ENCODE measurements at places on chromosomes 11 and 22.

DNA sequence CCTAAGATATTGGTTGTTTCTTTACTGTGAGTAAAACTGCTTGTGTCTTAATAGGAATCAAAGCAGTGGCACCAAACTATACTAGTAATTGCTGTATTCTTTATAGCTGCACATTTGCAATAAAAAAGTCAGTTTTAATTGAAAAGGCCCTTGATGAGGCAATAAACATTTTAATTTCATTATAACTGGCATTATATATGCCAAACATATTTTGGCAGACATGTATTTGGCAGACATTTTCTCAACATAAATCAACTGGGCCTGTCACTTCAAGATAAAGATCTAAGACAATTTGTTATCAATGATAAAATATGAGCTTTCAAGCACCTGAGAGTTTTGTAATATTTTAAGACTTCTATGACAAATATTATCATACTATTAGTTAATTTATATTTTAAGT, 245.7 kb downstream of the SBF2 start:
- DNase-seq, result no peak

- DNase-seq, result no peak
Observed at GRCh38 chr22:46234969-46235368, 15.1 kb downstream of the CDPF1 start.

DNA sequence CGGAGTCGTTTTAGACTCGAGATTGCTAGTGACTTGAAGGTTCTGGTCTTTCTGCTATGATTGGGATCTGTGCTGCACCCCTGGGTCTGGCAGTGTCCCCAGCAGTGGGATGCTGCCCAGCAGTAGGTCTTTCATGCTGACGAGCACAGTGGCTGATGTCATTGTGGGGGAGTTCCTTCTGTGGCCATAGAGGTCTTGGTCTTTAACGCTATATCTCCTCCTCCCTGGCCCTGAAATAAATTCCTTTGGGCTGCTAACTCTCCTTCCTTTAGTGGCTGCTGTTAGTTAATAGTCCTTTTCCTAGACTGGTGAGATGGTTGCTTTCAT, 136.3 kb downstream of the TEAD1 start:
- DNase-seq, result no peak

- no peak for DNase-seq
Observed at GRCh38 chr11:105219269-105219668, 79.7 kb upstream of the CARD18 start.

DNA sequence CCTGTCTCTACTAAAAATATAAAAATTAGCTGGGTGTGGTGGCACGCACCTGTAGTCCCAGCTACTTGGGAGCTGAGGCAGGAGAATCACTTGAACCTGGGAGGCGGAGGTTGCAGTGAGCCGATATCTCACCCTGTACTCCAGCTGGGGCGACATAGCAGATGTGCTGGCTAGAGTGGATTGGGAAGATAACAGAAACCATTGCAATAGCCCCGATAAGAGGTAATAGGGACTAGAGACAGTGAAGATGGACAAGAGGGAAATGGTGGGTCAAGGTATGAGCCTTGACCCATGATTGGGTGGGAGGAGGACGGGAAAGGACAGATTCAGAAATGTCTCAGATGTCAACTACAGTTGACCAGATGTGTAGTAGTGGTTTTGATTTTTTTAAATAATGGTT, 6.1 kb downstream of the SWAP70 start:
- DNase-seq, result no peak

DNA sequence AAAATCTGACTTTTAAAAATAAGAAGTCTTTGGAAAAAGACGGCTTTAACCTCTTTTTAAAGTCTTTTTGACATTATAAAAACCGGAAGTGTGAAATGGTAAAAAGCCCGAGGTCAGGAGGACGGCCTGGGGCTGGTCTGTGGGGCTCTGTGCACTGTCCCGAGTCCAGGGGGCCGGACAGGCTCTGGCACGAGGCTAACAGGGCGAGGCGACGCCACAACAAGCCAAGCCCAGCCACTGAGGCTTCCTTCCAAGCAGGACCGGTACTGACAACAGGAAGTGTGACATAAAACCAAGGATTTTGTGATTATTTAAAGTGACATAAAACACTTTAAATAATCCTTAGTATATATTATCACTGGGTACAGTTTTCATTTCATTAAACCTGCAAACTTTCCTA, 39.2 kb downstream of the BRD1 start:
- DNase-seq, result no peak

DNA sequence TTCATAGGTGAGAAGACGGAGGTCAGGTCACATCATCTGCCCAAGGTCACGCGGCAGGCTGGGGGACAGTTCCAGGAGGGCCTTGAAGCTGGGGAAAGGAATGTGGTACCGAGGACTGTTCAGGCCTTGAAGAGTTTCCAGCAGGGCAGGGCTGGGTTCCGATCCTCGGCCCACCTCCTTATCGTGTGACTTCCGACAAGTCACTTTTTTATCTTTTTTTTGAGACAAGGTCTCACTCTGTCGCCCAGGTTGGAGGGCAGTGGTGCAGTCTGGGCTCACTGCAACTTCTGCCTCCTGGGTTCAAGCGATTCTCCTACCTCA, 623 bp downstream of the NDUFS8 start:
- no peak for DNase-seq

DNA sequence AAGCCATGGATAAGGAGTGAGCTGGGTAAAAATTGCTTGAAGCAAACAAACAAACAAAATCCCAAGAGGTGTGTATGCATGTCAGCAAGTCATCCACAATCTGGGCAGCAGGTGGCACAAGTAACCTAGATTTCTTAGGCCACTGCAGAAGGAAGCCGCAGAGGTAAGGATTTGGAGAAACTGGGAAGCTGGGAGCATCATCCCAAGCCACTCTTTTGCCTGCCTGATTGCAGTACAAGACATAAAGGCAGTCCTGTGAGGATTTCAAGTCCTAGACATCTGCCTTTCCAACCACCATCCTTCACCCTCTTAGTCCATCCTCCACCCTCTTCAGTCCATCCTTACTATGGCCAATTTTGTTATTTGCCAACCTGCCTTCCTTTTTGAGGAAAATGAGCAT, 67.2 kb upstream of the BMAL1 start:
- no peak for DNase-seq

DNA sequence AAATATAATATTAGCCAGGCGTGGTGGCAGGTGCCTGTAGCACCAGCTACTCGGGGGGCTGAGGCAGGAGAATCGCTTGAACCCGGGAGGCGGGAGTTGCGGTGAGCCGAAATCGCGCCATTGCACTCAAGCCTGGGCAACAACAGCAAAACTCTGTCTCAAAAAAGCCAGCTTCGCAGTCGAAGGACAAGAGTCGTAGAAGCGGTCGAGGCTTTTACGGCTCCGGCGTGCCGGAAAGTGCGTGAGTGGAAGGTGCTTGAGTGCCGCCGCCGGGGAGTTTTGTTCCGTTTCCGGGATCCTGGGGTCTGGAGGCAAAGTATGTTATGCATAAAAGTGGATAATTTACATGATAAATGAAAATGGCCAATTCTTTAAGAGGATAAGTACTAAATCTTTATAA, 43.6 kb downstream of the SYN3 start:
- DNase-seq, result no peak
